NAMALWA (cell line): ENCODE measurements at places on chromosomes 11 and 22.

DNA sequence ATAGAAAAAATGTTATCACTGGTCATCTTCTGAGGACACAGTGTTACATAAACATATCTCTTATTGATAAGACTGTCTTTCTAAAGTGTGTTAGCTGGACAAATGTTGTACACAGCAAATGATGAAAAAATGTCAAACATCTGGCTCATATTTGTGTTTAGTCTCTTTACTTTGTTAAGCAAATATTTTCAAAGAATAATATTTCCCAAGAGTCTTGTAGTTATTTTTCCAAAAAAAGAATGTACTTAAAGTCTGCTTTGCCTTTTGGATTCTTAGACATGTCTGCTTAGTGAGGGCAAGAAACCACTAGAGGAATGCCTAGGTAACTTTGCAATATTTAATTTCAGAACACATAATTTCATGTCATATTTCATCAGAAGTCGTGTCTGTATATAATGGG, 23.9 kb upstream of the CCDC179 start:
- DNase-seq, result no peak

DNA sequence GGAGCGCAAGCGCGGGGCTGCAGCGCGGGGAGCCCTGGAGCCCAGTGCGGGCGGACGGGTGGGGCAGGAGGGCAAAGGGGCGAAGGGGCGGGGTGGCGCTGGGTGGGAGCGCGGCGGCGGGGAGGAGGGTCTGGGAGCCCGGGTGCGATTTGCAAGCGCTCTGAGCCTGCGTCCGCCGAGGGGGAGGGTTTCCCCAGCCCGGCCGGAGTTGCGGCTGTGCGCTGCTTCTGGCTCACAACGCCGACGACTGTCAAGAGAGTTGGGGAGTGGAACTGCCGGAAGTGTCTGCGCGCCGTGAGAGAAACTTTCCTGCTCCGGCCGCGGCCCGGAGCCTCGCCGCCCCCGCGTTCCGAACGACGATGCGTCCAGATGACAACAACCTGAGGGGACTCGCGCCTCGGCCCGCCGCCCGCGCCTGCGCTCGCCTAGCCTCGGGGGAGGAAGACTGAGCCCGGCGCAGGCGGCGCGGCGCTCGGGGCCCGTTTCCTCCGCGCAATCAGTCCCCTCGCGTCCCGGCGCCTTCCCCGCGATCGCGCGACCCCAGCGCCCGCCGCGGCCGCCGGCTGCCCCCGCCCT, at the start of gene ARHGAP42:
Gene ARHGAP42, plus strand, starts transcription at position 235 of the 576 bp plus-strand sequence. CDS start 391 bp downstream, outside the sequence.
- peak; percentile 70 for DNase-seq

DNA sequence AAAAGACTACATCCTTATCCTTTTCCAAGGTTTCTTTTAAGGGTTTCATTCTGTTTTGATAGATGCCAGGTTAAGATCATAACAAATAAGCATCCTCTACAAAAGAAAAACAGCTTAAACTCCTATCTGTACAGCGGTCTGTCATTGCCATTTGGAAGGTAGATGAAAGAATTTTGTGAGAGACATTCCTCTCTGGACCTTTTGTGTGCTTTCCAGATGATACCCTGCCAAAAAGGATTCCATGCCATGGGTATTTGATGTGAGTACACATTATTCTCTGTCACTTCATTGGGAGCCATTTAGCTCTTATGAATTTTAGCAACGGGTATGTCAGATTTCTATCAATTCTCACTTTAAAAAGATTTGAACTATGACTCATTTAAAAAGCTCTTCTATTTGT, 153.7 kb downstream of the GRIA4 start:
- no peak for DNase-seq

- DNase-seq, result no peak
Observed at GRCh38 chr11:128871168-128871610, 4.1 kb upstream of the KCNJ1 start.

DNA sequence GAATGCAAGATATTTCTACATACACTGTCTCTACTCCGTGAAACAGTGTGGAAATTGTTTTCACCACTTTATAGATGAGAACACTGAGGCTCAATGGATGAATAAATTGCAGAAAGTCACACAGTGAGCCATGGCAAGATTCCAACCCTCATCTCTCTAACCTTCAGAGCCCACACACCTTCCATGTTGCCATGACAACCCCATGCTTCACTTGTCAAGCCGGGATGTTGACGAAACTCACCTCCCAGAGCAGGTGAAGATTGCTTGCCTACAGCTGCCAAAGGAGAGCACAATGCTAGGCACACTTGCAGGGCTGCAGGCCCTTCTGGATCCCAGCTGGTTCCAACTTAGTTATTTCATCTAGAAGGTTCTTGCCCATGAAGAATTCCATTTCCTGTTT, 71.4 kb upstream of the SEZ6L start:
- DNase-seq, result no peak

DNA sequence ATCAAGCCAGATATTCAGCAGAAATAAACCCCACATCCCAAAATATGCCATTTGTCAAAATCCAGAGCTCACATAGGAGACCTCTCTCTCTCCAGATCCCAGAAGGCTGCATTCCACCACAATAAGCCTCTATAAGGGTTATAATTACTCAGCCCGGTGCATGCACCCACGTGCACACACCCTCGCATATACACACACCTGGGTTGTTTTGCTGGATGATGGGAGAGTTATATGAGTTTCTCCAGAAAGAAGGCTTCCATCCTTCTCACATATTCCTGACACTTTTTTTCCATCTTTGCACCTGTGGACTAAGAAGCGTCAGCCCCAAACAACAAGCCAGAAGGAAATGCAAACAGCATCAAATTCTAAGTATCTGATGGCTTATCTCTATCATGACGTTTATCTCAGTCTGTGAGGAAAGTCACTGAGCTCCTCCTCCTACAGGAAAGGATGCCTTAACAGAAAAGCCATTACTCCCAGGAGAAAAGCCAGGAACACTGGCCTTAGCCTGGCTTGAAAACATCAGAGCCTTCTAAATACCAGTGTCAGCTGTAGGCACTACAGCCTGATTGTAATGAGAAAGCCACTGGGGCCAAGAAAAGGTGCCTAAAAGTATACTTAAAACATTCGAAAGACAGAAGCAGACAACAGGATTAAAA, 253.2 kb downstream of the LARGE1 start:
- no peak for DNase-seq

DNA sequence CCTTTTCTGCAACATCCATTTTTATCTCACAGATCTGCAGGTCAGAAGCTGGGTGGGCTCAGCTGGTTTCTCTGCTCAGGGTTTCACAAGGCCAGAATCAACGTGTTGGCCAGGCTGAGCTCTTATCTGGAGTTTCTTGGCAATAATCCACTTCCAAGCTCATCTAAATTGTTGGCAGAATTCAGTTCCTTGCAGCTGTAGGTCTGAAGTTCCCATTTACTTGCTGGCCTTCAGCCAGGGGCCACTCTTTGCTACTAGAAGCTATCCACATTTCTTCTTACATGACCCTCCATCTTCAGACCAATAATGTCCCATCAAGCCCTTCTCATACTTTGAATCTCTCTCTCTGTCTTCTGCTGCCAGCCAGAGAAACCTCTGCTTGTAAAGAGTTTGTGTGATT, 103.5 kb downstream of the WNT11 start:
- DNase-seq, result no peak

DNA sequence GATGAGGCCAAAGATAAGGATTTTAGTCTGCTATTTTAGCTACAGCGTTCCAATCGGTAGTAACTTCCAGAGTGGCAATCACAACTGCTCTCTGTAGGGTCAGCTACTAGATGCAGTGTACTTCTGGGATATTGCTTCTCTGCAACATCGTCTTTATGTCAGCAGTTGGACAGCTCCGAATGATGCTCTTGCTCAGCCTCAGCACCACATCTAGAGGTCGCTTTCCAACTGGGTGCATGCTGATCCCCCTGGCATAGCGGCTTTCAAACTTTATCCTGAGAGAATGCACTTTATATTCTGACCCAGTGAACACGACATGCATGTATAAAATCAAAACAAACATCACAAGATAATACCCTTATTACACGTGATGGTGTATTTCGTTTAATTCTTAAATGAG, 219.6 kb downstream of the C11orf87 start:
- DNase-seq, result no peak

DNA sequence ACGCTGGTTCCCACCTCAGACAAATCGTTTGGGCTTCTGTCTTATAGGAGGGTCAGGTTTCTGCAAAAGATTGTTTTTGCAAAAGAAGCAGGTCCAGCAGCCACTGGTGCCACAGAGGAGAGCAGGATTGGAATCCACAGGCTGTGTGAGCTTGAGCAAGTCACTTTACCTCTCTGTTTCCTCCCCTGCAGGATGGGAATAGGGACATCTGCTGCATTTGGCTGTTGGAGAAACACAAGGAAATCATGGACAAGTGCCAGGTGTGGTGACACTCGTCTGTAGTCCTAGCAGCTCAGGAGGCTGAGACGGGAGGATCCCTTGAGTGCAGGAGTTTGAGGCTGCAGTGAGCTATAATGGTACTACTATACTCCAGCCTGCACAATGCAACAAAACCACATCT, 422.6 kb downstream of the MN1 start:
- no peak for DNase-seq
